ENCODE measurements at places on chromosomes 6 and 20.

- no peak for DNase-seq
Observed at GRCh38 chr6:109260701-109261100, 121.6 kb downstream of the CD164 start.

- no peak for DNase-seq
Observed at GRCh38 chr6:168071620-168072019, 7.4 kb downstream of the FRMD1 start.

DNA sequence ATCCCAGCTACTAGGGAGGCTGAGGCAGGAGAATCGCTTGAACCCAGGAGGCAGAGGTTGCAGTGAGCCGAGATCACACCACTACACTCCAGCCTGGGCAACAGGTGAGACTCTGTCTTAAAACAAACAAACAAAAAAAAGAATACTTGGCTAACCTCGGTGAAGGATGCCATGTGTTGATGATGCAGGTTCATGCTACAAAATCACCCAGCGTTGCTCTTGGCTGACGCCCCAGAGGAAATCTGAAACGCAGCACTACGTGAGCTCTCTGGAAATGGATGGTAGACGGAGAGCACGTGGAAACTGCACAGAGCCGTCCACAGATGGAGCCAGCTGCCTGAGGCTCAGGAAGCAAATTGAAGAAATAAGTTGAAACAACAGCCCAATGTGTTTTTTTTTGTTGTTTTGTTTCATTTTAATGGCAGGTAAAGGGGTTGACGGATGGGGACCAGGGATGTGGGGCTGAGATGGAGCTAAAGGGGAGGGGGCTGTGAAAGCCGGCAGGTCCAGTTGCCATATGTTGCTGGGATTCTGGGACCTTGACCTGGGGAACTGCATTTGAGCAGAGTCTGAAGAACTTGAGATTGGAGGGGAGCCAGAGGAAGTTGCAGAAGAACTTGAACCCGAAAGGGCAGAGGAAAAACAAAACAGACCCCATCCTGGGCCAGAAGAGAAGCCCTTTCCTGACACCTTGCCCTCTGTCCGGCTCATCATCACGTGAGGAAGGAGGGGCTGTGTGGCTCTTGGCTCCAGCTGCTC, 12.8 kb upstream of the MANBAL start:
- DNase-seq, result no peak

- DNase-seq, result no peak
Observed at GRCh38 chr20:18225632-18226031, 62.7 kb upstream of the ZNF133 start.

- DNase-seq, result peak; percentile 49
Observed at GRCh38 chr20:64079273-64080012, at the start of gene RGS19. Gene RGS19 (minus strand): TSS chr20:64079518. CDS start chr20:64076886, 2,632 bp downstream.

DNA sequence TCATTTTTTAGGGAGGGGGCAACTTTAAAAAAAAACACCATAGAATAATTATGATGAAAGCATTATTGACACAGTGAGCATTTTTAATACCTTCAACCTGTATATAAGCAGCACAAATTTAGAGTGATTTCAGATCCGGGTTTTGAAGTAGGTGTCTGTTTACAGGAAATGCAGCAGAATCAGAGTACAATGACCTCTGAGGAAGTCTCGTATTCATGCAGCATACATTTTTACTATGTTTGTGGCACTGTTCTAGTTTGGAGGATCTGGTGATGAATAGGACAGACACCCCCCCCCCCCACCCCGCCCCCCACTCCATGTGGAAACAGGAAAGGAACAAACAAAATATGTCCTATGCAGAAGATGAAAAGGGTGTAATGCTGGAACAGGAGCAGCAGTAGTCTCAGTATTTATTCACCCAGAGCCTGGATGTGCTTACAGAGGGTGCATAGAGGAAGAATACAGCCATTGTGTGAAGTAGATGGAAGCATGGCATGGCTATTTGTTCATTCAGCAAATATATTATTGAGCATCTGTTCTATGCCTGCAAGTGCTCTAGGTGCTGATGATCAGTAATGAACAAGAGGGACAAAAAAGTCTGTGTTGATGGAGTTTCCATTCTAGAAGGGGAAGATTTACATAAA, 19.7 kb downstream of the VAPB start:
- no peak for DNase-seq

DNA sequence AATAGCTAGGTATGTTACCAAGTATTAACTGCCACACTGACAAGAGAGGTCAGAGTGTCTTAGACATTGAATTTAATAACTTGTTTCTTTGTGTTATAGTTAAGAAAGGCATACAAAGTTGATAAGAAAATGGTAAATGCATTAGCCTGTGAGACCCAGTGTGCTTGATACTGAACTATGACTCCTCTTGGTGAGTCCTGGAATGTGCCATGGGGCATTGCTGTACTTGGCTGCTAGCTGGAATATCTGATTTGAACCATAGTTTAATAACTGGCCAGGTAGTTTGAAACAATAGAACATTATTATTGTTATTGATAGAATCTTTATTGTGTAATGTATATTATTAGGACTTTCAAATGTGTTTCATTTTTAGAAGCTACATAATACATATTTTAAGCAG, 70.0 kb downstream of the ZFAND3 start:
- no peak for DNase-seq

- DNase-seq, result no peak
Observed at GRCh38 chr20:50140339-50140859, 13.1 kb downstream of the PEDS1 start.

GRCh38 chr20:1336699-1337367, 7.9 kb upstream of the SDCBP2 start:
- no peak for DNase-seq

DNA sequence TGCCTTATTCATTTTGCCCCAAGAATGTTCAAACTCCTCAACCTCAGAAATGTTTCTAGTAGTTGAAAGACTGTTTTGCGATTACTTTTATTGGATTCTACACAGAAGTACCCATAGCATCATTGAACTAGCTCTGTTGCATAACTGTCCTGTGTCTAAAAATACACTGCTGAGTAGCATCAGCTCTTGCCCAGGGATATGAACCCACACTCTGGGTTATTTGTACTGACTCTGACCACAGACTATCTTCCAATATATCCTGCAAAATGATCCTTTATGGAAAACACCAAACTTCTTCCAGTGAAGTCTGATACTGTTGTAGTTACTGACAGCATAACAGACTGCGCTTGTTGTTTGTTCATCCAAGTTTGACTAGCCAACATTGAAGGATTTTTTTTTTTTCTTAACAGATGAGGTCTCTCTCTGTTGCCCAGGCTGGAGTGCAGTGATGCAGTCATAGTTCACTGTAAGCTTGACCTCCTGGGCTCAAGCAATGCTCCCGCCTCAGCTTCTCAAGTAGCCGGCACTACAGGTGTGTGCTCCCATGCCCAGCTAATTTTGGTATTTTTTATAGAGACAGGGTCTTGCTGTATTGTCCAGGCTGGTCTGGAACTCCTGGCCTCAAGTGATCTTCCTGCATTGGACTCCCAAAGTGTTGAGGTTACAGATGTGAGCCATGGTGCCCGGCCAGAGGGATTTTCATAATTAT, 49.9 kb downstream of the TULP4 start:
- no peak for DNase-seq

DNA sequence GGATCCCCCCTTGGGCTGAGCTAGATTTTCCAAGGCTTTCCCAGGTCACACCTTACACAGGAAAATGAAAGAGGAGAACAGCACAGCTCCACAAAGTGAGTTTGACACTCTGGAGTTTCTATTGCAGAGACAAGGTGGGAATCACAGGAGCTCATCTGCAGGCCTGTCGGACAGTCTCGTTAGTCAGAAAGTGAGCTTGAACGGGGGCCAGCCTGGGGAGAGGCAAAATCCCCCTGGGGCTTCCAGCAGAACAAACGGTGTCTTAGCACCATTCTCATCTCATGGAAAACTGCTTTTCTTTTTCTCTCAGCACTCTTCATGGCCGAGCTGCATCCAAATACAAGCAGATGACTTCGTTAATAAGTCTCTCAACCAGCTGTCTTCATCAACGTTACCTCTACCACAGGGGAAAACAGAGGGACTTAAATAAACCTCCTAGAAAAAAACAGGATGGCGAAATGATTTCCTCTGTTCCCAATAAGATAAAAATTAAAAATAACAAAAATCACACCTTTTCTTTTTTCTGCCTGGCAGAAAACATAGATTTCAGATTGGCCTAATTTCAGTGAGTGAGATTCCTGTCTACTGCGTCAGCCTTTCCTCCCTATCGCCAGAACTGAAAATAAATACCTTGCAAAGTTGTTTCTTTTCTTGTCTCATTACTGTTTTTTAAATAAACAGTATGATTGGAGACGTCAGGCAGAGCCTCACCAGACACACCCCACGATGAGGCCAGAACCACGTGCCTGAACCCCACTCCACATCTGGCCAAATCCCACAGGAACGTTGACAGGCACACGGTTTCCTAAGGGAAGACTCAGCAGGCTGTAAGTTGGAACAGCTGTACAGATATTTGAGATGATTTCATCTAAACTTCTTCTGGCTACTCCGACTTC, 219.0 kb downstream of the TTLL2 start:
- no peak for DNase-seq
